ENCODE measurements at places on chromosomes 2 and 18.

DNA sequence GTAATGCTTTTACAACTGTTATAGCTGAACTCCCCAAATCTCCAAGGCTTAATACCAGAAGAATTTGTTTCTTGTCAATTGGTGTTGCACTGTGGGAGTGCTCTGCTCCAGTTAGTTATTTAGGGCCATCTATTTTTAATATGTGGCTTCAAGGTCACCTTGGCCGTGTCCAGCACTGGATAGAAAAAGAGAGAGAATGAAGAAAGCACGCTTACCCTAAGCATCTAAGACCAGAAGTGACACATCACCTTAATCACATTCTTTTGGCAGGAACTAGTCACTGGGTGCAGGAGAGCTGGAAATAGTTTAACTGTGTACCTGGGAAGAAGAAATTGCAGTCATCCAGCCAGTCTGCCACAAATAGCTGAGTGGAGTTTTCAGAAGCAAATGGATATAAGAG is 78.8 kb downstream of the VWC2L start:
- no peak for DNase-seq

GRCh38 chr2:144827404-144827803 is 307.5 kb upstream of the ZEB2 start:
- DNase-seq: no peak

DNA sequence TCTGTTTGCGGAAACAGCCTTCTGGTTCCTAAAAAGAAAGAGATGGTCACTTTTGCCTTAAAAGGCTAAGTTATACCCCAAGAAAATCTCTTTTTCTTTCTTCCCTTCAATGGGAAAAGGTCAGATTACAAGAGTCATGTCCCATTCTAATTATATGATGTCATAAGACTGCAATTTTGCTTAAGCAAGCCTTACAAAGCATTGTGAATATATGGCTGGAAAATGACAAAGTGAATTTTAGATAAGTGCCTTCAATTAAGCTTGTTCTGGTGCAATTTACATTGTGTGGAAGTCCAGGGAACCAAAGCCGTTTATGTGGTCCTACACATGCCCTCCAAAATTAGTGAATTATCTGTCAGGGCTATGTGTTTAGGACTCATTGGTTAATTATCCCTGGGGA is 7.6 kb upstream of the BMP10 start:
- no peak for DNase-seq

DNA sequence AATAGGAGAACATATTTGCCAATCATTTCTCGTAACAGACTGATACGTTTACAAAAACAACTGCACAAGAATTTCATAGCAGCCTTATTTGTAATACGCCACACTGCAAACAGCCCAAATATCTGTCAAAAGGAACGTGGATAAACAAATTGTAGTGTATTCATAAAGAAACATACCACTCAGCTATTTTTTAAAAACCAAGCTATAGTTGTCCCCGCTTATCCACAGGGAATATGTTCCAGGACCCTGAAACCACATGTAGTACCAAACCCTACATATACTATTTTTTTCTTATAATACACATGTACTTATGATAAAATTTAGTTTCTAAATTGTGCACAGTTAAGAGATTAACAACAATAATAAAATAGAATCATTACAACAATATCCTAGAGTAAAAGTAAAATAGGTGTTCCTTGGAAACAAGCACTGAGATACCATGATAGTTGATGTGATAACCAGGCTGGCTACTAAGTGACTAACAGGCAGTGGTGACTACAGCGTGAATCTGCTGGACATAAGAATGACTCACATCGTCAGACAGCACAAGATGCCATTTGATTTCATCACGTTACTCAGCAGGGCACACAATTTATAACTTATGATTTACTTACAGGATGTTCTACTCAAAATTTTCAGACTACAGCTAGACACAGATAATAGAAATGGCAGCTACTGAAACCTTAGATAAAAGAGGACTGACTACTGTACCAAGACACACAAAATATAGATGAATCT is 367.4 kb downstream of the NCKAP5 start:
- no peak for DNase-seq

DNA sequence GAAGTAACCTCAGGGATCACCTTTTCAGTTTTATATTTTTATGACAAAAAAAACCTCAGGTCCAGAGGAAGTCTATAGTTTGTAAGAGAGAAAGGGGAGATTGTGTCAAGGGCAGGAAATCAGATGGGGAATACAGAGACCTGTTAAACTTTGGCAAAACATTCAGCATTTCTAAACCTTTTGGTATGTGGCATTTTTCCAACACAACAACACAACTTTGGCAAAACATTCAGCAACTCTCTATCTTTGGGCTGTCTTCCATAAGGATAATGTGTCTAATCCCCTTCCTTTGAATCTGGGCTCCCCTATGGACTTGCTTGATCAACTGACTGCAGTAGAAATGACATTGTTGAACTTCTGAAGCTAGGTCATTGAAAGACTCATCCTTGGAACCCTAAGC is 220.6 kb upstream of the CCDC68 start:
- no peak for DNase-seq

GRCh38 chr2:170815746-170816503 is 762 bp upstream of the GAD1 start:
- peak; percentile 80 for DNase-seq

DNA sequence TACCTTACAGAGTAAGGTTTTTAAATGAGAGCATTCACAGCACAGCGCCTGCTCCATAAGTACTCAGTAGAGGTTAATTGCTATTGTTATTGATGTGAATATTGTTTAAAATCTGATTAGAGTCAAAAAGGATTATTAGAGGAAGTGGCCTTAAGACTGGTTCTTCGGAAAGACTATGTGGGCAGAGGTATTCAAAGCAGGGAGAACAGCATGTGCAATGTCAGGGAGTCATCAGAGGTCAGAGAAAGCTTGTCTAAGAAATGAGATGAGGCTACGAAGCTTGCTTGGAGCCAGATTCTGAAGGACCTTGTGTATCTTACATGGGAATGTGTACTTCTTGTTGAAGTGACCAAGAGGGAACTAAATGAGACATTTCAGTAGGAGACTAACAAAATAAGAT is 49.8 kb downstream of the PMS1 start:
- no peak for DNase-seq

DNA sequence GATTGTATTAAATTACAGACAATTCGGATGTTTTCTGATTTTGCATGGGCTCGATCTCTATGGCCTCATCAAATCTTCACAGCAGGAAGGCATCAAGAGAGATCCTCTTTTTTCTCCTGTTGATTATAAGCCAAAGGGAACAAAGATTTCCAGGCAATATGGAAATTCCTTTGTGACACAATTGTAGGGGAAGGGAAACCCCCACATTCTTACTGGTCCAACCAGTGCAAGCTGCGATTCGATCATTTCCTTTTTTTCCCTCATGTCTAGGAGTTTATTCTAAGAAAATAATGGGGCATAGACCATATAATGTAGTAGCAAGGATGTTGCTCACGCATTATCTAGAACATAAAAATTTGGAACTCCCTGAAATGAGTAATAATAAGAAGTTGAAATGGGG is 87.7 kb downstream of the LYPD6 start:
- DNase-seq: no peak

DNA sequence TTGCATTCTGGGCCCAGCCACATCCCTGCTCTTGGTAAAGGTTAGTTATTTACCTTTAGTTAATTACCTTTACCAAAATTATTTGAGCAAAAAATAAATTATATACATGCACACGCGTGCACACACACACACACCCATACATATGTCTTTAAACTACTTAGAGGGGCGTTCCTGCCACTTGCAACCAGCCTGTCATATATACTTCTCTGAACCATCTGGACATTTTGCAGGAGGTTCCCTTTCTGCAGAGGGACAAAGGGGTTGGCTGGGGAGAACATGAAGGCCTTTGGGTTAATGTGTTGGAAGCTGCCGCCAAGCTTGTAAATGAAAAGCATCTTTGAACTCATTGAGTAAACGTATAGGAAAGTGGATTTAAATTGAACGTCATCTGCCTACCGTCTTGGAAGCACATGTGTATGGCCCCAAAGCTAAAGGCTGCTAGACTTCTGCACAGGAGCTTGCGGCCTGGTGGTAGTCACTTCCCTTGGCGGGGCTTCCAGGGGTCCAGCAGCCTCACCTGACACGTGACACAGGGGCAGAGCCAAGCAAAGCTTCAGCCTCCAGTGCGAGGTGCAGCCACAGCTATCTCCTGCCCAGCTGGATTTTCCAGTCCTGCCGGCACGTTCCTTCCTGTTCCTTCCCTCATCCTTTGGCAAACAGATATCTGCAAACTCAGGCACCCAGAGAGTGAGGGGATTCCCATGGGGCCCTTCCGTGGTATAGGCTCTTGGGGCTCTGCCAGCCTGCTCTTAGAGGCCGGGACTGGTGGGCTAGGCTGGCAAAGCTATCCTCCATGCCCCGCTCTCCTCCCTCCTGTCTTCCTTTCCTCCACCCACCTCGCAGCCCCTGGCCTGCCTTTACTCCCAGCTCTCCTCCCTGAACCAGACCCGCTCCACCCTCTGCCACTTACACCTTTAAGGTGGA is 46.1 kb downstream of the SERTAD2 start:
- no peak for DNase-seq

DNA sequence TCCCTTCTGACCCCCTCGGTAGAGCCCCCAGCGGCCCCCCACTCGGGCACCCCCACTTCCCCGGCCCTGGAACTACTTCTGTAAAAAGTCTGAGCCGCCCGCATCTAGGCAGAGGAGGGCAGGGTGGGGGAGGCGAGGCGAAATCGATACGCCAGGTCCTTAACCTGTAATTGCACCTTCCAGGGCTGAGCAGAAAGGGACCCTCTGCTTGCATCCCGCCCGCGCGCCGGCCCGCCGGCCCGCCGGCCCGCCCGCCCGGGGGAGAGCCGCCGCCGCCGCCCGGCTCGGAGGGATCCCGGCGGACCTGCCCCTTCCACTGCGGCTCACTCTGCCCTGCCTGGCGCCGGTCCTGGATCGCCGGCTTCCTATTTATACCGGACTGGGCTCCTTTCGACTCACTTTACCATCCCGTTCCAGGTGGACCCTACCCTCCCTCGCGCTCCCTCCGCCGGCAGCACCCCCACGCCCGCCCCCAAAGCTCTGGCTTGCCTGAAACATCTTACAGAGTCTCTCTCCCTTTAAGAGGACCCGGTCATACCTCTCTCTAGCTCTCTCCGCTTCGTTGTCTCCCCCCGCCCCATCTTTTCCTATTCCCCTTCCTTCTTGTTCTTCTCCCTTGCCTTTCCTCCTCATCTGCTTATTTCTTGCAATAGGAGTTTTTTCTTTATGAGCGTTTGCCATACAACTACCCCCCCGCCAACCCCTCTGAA is 797 bp downstream of the KLHL14 start:
- DNase-seq: no peak

DNA sequence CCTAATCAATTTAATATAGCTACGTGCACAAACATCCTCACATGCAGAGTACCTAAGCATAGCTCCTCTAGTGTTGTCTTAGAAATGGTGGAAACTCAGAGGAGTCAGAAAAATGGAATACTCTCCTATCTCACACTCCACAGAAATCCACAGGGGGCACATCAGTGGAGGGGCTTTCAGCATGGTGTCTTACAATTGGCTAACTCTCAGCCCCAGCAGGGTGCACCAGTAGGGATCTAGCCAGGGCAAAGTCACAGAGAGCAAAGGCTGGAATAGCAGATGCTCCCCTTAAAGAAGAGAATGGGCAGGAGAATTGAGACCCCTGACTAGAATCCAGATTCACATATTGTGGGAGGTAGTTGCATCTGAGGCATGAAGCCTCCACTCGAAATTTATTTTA is 135.7 kb downstream of the MAIP1 start:
- DNase-seq: no peak

DNA sequence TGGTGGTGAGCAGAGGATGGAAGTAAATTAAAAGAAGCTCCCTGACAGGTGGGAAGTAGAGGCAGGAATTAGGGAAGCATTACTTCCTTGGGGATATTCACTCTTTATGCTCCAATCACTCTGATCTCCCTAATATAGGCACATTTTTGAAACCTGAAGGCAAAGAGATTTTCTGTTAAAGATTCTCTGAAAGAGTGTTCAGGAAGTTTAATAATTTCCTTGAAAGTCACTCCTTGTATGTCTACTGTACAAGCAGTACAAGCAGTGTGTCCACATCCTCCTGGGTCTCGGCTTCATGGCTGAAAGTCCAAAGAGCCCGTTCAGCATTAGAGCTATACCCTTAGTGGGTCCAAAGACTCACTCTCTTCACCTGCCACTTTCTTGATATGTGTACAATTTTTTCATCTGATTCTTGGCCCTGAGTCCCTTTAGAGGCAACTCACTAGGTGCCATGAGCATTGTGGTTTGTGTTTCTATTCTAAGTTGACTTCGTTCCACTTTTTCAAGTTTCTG is 60.2 kb downstream of the AAK1 start:
- no peak for DNase-seq

- no peak for DNase-seq
Measured at GRCh38 chr2:74026687-74027241, 42.1 kb downstream of the TET3 start.

GRCh38 chr18:59085126-59085794 is 54.4 kb upstream of the SEC11C start:
- no peak for DNase-seq

DNA sequence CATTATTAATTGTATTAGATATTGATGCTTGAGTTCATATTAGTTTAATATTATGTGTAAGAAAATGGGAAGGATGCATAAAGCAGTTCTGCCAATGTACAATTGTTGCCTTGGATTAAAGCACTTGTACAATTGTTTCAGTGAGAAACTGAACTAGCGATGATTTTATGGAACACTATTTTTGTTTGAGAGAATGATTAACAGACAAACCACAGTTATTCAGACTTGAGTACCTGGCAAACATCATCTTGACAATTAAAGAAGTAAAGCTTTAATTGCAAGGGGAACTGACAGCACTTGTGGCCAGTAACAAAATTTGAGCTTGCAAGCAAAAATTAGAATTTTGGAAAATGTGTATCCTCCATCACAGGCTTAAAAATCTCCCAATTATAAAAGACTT is 214.3 kb downstream of the RIT2 start:
- DNase-seq: no peak

- no peak for DNase-seq
Measured at GRCh38 chr2:234764372-234764771, 187.4 kb upstream of the SH3BP4 start.

GRCh38 chr2:157800838-157801495 is 75.2 kb downstream of the ACVR1 start:
- DNase-seq: peak; percentile 40

DNA sequence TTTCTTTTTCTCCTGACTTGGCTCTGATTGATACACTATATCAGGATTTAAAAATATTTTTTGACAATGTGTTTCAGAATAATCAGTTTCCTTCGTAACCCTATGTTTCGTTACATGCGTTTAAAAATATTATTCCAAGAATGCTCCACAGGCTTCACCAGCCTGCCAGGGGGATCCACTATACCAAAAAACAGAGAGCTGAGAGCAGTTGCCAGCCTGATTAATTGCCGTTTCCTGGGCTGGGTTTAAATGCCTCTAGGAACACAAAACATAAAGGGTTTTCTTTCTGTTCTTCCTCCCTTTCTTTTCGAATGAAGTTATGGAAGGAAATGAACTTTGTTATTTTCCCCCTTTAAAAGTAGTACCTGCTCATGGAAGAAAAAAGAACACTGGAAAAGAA is 47.9 kb downstream of the LRRFIP1 start:
- DNase-seq: no peak

All from NCI-H2029 (cell line).